Upper lobe of left lung (tissue), 6 donors: ENCODE measurements at places on chromosomes 1 and 21. TPM values are rescaled to one million over a fixed set of nuclear protein-coding genes. Genes with fewer than 3 reads are reported as not detected.

CDCA8 gene
- total RNA-seq = 1.5 TPM

GRCh38 chr1:36232212-36233095 is 8.2 kb downstream of the THRAP3 start:
- no peak for DNase-seq

MYOG gene
- total RNA-seq = not detected

AADACL4 gene
- not detected for total RNA-seq

KIF17 gene
- total RNA-seq = 9.5 TPM

- no peak for DNase-seq
Measured at GRCh38 chr1:246448373-246448772, 58.7 kb downstream of the SMYD3 start.

B3GALT6 gene
- 17.0 TPM for total RNA-seq

DNA sequence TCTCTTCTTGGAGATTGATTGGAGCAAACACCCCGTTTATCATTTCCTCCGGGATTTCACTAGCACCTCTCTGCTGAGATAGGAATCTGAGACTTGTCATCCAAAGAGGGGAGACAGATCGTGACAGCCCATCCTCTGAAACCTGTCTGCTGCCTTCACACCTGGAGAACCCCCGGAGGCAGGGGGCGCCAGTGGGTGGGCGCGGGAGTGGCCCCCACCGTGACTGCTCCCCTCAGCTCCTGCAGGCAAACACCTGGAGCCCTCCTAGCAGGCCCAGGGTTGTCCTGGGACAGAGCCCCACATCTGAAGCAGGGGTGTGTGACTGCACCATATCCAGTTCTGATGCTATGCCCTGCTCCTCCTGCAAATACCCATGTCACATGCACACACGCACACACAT is 209.5 kb upstream of the POU3F1 start:
- no peak for DNase-seq

FCRL1 gene
- 18.9 TPM for total RNA-seq

DNA sequence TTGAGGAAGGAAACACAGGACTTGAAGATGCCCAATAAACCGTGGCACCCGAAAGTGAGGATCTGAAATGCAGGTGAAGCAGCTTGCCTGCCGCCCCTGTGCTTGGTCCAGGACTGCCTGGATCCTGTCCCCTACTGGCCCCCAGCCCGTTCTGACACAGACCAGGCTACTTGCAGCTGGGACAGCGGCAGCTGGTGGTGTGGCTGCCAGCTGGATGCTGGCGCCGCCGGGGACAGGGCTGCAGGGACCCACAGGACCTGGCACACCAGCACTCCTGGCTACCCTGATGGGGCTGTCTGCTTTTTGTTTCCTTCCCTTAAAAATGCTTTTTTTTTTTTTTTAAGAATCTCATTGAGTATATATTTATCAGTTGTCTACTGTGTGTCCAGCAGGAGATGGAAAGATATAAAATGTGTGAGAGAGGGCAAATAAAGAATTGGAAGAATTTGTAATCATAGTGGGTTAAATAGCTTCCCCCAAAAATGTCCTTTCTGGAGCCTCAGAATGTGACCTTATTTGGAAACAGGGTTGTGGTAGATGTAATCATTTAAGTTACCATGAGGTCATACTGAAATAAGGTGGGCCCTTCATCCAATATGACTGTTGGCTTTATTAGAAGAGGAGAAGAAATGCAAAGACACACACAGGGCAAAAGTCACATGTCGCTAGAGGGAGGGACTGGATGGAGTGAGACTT is 165.6 kb downstream of the DSCAM start:
- no peak for DNase-seq

GRCh38 chr1:20233394-20233793 is 47.1 kb upstream of the PLA2G2C start:
- no peak for DNase-seq

DNA sequence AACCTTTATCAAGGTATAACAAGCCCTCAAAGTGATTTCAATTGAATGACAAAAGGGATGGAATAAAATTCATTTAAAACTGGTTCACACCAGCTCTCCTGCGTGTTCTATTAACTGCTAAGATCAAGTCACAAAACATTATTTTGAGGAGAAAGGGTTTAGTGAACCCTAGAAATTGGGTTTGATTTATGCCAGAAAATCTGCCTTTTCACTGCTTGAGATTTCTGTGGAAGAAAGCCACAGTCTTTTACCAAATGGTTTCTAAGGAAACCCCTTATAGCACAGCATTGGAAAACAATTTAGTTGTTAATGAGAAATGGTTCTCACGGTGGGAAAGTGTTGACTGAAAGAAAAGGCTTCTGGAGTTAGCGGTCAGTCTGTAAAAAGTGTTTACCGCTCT is 43.6 kb upstream of the DPH5 start:
- DNase-seq = no peak

OR2L3 gene
- total RNA-seq = not detected

CCDC185 gene
- total RNA-seq = not detected

CRYAA gene
- not detected for total RNA-seq

GRCh38 chr1:90839323-90839722 is 122.2 kb upstream of the BARHL2 start:
- no peak for DNase-seq

- DNase-seq = no peak
Measured at GRCh38 chr1:98157524-98158313, 236.9 kb upstream of the DPYD start.

PADI1 gene
- not detected for total RNA-seq

DNA sequence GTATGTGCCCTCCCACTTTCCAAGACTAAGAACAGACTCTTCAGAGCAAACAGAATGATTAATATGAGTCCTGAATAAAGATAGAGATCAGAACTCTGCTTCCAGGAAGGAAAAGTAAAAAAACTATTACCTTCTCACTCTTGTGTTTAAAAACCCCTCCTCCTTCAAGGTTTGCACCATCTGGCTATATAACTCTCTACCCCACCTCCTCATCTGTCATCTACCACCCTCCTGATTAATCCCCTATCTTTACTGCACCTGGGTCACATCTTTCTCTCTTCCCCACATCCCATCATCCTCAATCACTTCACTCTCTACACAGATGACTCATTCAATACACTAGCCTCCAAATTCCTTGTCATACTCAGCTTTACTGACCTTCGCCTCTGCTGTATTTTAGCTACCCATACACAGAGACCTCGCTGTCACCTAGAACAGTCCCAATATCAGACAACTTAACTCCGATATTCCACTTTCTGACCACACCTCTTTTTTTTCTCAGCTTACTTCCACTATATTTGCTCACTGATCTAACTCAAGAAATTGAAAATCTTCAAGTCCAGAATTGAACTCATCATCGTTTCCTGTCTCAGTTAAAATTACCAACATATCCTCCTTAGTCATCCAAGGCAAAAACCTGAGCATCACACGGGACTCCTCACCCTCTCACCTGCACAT is 3.7 kb downstream of the SCMH1 start:
- no peak for DNase-seq

DNA sequence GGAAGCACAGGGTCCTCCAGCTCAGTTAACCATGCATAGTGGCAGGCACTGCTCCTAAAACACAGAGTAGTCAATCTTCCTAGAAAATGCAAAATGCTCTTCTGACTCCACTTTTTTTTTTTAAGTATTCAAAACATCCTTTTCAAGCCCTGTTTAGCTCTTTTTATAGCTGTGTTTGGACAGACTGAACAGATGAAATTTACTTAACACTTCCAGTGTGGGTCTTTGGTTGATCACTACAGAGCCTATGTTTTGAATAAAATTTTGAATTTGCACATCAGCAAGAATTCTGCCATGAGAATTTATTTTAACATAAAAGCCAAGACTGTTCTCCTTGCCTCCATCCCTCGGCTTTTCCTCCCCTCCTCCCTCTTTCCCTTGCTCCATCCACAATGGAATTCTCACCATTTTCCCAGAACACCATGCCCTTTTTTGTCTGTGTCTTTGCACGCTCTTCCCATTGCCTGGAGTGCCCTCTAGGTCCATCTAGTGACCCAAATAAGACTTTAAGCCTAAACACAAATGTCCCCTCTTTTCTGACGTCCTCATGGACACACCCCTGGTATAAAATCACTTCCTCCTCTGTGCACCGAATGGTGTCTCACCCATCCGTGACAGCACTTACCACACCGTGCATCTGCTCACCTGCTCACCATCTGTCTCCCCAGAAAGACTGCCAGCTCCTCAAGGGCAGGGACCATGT is 24.0 kb upstream of the CPT2 start:
- no peak for DNase-seq

DNA sequence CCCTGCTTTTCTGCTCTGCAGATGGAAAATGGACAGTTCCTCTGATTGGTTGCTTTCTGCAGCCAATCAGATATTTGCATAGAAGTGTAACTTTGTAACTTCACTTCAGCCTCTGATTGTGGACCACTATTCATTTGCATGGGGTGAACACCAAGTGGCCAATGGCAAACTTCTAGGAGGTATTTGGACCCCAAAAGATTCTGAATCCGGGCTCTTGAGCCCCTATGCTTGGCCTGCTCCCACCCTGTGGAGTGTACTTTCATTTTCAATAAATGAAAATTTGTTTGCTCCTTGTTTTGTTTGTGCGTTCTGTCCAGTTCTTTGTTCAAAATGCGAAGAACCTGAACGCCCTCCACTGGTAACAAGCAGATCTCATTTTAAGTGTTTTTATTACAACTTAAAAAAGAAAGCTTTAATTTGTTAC is 6.4 kb upstream of the GSTM4 start:
- no peak for DNase-seq

- no peak for DNase-seq
Measured at GRCh38 chr1:86380257-86380861, 15.8 kb downstream of the ODF2L start.

KAZN gene
- total RNA-seq = 13.2 TPM

ADORA3 gene
- total RNA-seq = 2.1 TPM

DNA sequence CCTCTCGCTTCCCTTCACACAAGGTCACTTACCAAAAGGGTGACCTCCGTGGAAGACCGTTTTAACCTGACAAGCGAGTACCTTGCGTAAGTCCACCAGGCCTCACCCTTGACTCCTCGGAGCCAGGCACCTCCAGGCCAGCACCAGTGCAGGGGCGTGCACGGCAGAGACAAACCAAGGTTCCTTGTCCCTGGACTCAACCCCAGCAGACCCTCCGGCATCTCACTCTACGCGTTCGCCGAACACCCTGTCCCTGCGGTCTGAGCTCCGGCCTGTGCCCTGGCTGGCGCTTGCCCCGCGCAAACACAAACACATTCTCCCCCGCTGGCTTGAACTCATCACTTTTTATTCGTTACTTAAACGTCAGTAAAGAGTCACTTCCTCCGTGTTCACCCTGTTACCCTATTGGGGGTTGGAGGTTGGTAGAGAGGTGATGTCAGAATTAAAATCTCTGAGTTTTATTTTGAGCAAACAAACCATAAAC is 4.5 kb downstream of the TBX15 start:
- peak; percentile 54 for DNase-seq
